ENCODE measurements at places on chromosomes 16 and 17.
A peak's percentile ranks its signal among the peaks of the same experiment; 100 is the strongest.

DNA sequence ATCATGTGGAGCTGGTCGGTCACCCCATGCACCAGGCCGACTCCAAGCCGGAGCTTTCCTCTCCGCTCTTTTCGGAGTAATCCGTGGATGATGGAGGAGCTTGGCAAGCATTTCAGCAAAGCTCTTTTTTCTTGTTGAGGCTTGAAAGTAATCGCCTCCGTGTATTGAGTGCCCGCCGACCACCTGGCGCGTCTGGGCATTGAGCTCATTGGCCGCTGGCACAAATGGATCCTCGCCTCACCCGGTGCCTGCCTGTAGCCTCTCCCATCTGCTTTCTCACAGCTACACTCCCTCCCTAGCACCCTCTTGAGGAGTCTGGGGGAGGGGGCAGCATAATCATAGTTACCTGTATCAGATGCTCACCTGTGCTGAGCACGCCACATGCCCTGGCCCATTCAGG is 148.9 kb downstream of the CMIP start:
- DNase-seq, result no peak

- peak; percentile 38 for DNase-seq
These were observed 18.8 kb downstream of the USP22 start for GRCh38 chr17:21024024-21024423.

DNA sequence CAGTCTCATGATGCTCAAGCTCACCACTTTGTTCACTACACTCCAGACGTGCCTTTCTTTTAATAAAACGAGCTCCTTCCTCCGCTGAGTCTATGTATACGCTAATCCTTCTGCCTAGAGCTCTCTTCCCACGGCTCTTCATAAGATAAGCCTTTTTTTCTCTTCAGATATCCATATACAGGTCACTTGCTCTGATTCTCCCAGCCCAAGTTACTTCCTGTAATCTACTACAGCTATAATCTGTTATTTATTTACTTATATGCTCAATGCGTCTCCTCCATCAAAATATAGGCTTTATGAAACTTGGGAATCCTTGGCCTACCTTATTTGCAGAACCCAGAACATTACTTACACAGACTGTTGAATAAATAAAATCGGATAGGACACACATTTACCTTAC is 17.4 kb downstream of the C16orf87 start:
- DNase-seq, result no peak

DNA sequence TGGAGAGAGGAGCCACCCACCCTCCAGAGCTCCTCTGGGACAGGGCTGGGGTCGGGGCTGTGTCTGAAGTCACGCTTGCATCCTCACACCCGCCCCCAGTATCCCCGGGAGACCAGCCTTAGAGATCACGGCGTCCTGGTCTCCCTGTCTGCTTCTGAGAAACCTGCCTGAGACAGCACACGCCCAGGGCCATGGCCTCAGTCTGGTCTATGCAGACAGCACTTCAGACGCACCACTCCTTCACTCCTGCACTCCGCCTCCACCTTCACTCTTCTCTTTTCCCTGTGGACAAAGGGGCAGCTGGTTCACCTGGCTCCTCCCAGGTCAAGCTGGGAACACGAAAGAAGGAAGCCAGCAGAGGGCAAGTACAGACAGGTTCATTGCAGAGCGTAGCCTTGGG is 248.0 kb upstream of the GSE1 start:
- no peak for DNase-seq

DNA sequence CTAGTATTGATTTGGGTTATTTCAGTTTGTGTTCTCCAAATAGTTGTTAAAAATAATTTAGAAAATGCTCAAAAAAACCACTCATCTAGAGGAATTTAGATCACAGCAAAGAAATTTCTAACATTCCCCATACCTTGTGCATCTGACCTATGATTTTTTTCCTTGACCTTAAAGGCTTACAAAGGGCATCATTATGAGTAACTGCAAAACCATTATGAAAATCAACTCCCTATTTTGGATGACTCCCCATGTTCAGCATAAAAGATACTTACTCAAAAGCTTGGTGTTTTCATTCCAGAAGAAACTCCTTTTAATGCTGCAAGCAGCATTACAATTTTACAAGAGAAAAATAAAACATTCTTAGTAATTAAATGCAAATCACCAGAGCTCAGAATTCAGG is 83.2 kb downstream of the GRIN2A start:
- no peak for DNase-seq

GRCh38 chr16:68273896-68274295 is 9.6 kb downstream of the SLC7A6 start:
- no peak for DNase-seq

DNA sequence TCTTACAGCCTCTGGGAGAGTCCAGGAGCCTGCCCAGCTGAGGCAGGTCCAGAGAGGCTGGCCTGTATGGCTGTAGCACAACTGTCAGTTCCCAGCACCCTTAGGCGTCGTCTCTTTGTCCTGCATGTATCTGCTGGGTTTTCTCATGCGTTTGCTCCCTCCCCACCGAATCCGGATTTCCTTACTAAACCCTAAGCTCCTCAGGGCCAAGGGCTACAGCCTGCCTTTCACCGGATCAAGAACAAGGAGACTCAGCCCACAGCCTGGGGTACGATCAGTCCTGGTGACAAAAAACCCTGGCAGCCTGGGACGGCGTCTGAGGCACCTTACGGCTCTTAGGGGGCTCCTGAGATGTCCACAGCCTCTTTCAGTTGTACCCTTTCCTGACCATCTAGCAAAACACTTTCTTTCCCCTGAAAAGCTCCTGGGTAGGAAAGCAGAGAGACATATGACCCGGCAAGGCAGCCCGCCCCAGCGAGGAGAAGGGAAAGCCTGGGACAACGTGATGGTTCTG is 12.2 kb downstream of the HIC1 start:
- peak; percentile 19 for DNase-seq

DNA sequence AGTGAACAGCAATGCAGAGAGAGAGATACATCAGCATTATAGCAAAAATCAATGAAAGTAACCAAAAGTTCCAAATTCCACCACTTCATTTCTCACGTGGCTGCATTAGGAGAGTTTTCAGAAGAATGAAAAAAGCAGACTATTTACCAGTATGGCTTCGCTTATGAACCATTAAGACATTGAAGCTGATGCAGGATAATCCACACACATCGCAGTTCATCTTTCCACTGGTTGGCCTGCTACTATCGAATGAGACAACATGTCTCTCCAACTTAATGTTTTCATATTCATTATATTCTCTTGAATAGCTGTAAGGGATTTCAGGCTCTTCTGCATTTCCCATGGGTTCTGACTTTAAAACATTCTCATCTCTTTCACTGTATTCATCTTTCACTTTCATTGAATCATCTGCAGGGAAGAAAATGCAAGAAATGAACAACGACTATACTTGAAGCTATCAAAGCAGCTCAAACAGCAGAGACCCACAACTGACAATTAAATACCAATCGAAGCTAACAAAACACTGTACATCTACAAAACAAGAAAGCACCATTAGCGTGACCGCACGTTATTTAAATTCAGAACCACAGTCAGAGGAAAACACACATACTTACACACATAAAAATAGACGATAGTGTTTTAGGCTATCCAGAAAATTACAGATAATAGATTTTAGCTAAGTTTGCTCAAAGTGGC is 54.9 kb downstream of the GRB7 start:
- DNase-seq, result no peak

- no peak for DNase-seq
These were observed 24.5 kb downstream of the WNT9B start for GRCh38 chr17:46875849-46876352.

DNA sequence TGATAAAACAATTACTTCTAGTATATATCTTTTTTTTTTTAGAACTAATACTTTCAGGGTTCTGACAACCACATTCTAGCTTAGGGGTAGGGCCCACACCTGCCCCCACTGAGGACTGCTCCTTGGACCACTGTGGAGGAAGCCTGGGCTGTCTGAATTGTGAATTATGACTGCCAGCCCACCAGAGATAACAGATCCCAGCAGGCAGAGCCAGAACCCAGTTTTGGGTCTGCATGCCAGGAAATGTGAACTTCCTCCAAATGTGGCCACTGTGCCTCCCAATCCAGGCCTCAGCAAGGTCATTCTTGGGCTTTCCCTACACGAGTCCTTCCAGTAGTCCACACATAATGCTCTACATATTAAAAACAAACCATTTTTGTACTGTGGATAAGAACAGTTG is 15.9 kb downstream of the VEZF1 start:
- DNase-seq, result no peak

- peak; percentile 34 for DNase-seq
These were observed 37.0 kb downstream of the STXBP4 start for GRCh38 chr17:55005520-55005919.

- DNase-seq, result no peak
These were observed 802 bp upstream of the TOB1 start for GRCh38 chr17:50866950-50867362.

DNA sequence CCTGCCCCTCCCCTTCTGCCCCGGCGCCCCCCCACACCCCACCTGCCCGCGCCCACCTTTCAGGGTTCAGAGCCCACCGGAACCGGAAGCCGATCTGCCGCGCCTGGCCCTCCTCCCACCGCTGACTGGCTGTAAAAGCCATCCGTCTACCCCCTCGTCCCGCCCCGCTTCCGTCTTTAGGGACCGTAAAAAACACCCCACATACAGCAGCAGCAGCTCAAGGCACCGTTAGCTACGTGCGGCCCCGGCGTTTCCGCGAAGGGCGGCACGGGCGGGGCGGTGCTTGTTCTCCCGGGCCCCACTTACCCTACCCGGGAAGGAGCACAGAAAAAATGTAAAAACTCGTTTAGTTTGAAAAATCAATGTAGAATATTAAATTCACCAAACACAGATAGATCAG is at the start of gene MRPL28:
MRPL28 (minus strand) TSS at position 96 of the 400 bp plus-strand sequence. CDS start 320 bp downstream, outside the sequence.
- peak; percentile 96 for DNase-seq
